ENCODE measurements at places on chromosomes 2 and 18.

DNA sequence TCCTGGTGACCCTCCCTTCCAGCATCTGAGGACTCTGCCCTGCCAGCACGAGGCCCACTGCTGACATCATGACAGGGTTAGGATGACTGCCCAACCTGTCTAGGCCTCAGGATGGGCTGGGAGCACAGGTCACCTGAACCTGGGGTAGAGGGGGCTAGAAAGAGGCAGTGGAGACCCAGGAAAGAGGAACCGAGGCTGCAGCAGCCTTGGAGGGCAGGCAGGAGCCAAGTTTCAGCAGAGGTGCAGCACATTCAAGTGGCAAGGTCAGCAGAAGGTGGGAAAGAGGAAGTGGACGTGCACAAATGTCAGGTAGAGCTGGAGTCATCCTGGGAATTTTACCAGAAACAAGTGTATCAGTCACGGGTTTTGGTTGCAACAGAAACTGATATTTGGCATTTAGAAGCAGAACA is 13.6 kb upstream of the RAB10 start:
- DNase-seq = no peak

DNA sequence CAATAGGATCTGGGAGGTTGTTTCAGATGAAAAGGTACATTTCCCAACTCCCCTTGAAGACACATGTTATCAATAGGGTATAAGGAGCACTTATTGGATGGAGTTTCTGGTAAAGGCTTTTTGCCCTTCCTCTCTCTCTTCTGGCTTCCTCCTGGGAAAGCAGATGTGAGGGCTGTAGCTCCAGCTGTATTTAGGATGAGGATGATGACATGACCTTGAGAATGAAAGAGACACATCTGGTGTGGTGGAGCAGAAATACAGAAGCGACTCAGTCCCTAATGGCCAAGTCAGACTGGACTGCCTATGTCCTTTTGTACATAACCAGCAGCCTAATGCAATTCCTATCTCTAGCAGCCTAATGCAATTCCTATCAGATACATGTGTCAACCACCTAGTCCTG is 100.9 kb upstream of the NXPH2 start:
- no peak for DNase-seq

GRCh38 chr2:205024822-205025518 is 479.7 kb downstream of the PARD3B start:
- no peak for DNase-seq

GRCh38 chr2:231469583-231469950 is 5.3 kb upstream of the NCL start:
- no peak for DNase-seq

DNA sequence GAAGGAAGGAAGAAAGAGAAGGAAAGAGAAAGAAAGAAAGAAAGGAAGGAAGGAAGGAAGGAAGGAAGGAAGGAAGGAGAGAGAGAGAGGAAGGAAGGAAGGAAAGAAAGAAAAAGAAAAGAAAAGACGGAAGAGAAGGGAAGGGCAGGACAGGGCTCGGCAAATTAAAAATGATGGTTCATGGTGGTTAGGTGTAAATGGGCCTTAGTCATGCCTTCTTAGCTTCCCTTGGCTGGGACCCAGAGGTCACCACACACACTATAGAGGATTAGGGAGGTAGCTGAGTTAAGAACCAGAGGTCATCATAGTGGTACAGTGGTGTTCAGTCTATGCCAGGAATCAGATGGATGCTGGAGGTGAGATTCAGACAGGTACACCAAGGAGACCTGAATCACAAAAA is 9.3 kb upstream of the ATL2 start:
- DNase-seq = no peak

DNA sequence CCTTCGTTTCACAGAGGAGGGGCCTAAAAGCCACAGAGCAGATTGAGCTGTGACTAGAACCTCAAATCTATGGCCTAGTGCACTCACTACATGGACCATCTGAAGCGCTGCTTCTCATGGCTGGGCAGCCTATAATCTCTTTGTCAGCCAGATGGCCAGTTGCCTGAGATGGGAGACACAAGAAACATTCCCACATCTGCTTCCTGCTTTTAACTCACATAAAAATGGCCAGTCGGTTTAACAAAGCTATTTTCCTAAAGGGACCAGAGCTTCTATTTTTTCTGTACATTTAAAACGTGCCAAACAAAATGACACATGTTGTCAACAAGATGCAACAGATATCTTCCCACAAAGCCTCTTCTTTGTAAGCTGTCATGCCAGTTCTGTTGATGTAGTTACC is 173.8 kb downstream of the GFPT1 start:
- DNase-seq = no peak

DNA sequence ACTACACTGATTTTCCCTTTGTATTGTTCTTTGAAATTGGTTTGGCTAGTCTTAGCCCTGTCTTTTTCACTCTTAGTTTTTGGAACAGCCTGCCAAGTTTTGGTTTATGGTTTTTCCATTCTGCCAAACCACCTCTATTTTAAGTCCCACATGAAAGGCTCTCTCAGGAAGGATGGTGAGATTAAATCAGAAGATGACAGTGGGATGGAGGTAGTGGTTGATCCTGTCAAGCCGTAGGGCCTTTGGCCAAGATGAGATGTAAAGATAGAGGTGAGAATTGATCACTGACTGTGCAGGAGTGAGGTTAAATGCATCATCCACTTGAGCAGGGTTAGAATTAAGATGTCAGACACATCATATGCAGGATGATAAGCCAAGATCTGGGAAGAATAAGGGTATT is 948.5 kb downstream of the SLC4A3 start:
- no peak for DNase-seq

GRCh38 chr18:31576670-31577069 is 15.0 kb upstream of the TTR start:
- DNase-seq = no peak

GRCh38 chr2:230793572-230794359 is 71.0 kb upstream of the ITM2C start:
- DNase-seq = peak; percentile 59

- DNase-seq = no peak
Measured at GRCh38 chr2:108270768-108271506, 17.8 kb upstream of the SULT1C2 start.

DNA sequence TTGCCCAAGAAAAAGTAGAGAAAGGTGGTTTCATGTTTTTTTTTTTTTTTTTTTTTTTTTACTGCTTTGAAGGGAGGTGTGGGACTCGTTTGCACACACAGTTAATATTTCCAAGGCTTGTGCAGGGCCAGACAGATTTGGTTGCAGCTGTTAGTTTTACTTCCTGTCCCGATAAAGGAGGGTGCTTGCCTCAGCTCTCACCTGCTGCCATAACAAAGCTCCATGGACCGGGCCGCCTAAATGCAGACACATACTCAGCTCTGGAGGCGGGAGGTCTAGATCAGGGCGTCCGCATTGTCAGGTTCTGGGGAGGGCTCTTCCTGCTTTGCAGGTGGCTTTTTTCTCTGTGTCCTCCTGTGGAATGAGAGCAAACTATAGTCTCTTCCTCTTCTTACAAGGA is 69.9 kb downstream of the ODC1 start:
- no peak for DNase-seq

- DNase-seq = no peak
Measured at GRCh38 chr2:172863341-172863740, 127.7 kb downstream of the RAPGEF4 start.

- no peak for DNase-seq
Measured at GRCh38 chr2:232506709-232507108, 13.5 kb upstream of the PRSS56 start.

- no peak for DNase-seq
Measured at GRCh38 chr18:70260683-70261082, 28.2 kb upstream of the SOCS6 start.

GRCh38 chr18:43405097-43405496 is 127.8 kb upstream of the SYT4 start:
- DNase-seq = no peak

DNA sequence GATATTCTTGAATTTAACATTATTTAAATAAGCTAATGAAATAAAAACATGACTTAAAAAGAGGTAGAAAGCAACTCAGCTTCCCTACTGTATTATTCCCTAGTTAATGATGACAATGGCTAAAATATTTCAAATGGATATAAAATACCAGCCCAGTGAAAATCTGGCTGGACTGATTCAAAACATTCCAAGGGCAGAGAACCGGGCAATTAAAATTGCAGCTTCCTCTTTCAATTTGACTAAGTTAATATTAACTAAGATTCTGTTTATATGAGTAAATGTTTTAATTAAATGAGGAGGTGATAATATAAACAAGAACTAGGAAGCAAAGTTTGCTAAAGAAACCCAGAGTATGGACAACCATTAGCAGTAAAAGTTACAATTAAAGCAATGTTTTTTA is 65.6 kb downstream of the RAPH1 start:
- no peak for DNase-seq

DNA sequence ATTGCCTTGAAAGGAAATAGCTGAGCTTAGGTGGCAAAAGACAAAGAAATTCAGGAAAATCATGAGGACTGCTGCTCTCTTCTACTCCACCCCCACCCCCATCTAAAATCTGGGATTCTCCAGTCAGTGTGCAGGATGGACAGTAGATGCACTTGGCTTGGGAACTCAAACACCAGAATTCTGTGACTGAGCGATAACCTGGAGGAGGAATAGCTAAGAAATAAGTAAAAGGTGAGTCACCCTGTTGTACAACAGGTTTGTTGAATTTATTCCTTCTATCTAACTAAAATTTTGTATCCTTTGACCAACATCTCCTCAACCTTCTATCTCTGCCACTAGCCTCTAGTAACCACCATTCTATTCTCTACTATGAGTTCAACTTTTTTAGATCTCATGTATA is 1029.9 kb upstream of the ACVR2A start:
- no peak for DNase-seq

GRCh38 chr2:55051026-55051866 is 995 bp upstream of the RTN4 start:
- DNase-seq = peak; percentile 25

DNA sequence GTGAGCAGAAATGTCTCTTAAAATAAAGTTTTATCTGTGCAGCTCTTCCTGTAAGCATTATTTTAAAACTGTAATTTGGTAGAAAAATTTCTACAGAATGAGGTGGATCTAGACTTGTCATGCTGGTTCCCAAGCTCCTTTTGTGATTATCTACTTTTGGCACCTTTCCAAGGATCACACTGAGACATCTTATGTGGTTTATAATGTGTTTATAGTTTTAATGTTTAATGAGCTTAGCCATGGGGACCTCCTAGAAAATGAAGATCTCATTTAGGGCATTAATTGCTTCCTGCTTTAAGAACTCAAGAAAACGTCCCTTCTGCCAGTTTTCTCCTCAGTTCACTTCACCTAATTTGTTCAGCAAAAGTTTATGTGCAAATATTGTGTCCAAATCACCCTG is 468.4 kb downstream of the SUCLG1 start:
- DNase-seq = no peak

DNA sequence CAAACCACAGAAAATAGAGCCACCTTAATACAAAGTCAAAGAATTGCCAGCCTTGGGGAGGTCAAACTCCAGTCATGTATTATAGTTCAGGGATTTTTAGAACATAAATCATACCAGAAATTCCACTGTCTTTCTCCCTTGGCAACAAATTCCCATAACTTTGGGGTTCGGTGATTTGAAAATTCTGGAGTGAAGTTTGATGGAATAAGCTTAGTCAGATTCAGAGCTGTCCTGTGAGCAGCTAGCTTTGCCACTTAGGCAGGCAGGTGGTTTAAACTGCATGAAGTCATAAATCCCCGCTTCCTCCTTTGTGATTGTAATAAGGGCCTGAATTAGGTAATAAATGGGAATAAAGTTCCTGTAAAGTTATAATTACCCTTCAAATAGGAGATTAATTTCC is 457.0 kb upstream of the HNMT start:
- no peak for DNase-seq
